ENCODE measurements at places on chromosomes 7 and 10. TPM values are rescaled to one million over a fixed set of nuclear protein-coding genes. Genes with fewer than 3 reads are reported as not detected.

Gene GOLGA7B
- total RNA-seq: 0.07 TPM

GRCh38 chr7:87581723-87582122, 19.0 kb downstream of the ABCB1 start:
- H3K27me3 ChIP-seq: no peaks in the 10 kb centered on the region
- H3K4me1 ChIP-seq: peaks cover 6% of the 10 kb centered on the region
- H3K36me3 ChIP-seq: no peaks in the 10 kb centered on the region
- H3K27ac ChIP-seq: no peak overlapping the region

Gene FKBP6
- total RNA-seq: 0.09 TPM

DNA sequence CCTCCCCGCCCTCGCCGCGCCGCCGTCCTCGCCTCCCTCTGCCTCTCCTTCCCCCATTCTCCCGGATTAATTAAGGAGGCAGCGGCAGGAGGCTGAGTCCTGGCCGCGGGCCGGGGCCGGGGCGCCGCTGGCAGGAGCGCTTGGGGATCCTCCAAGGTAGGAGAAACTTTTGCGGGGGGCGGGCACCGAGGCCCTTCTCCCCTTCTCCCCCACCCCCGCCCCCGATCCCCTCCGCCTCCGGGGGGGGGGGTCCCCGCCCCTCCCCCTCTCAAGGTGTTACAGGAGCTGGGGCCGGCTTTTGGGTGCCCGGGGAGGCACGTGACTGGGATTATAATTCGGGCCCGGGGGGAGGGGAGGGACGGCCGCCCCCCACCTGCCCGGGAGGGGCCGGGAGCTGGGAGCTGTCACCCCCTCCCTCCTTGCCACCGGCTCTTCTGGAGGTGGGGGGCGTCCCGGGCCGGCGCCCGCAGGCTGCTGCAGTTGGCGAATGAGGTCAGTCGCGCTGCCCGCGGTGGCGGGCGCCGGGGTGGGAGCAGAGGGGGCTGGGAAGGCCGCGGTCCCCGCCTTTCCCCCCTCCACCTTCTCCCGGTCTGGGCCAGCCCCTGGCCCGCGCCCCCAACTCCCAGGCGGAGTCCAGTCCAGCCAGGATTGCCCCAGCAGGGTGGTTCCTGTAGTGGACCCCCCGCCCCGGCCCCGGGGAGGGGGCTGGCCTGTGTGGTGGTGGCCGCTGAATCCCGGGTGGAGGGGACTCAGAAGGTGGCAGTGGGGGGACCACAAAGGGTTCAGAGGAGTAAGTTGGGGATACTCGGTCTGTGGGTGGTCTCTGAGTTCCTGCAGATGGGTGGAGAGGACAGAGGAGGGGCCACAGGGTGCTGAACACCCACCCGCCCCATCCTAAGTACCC, 567 bp downstream of the GTF2IRD1 start:
- peaks cover 13% of the 10 kb centered on the region for H3K4me1 ChIP-seq
- no peak overlapping the region for H3K27ac ChIP-seq
- H3K36me3 ChIP-seq: no peaks in the 10 kb centered on the region
- H3K4me3 ChIP-seq: peak overlapping the region; percentile 60
- peak; percentile 39 for DNase-seq
- H3K27me3 ChIP-seq: no peaks in the 10 kb centered on the region

- H3K27me3 ChIP-seq: no peaks in the 10 kb centered on the region
- no peak for DNase-seq
- H3K36me3 ChIP-seq: peaks cover 48% of the 10 kb centered on the region
- no peak overlapping the region for H3K4me3 ChIP-seq
- H3K27ac ChIP-seq: peak overlapping the region; percentile 92
These were observed 14.7 kb downstream of the HNRNPA2B1 start for GRCh38 chr7:26185844-26186180.

- peaks cover 6% of the 10 kb centered on the region for H3K36me3 ChIP-seq
- H3K4me3 ChIP-seq: peak overlapping the region; percentile 99
- no peak for DNase-seq
- peak overlapping the region; percentile 90 for H3K27ac ChIP-seq
- H3K4me1 ChIP-seq: peaks cover 21% of the 10 kb centered on the region
- H3K27me3 ChIP-seq: no peaks in the 10 kb centered on the region
These were observed 826 bp downstream of the CHPF2 start for GRCh38 chr7:151232917-151233701.

GRCh38 chr10:84089162-84089561, 50.1 kb upstream of the GHITM start:
- no peak for DNase-seq
- H3K4me1 ChIP-seq: peaks cover 6% of the 10 kb centered on the region
- H3K27ac ChIP-seq: no peak overlapping the region
- no peak overlapping the region for H3K4me3 ChIP-seq
- peaks cover 5% of the 10 kb centered on the region for H3K27me3 ChIP-seq

Gene SLC16A9
- total RNA-seq: 4.0 TPM

GRCh38 chr7:20306180-20306946, 24.3 kb upstream of the ITGB8 start:
- H3K4me3 ChIP-seq: no peak overlapping the region
- no peak for DNase-seq
- peaks cover 35% of the 10 kb centered on the region for H3K4me1 ChIP-seq
- H3K27ac ChIP-seq: peak overlapping the region; percentile 66
- peaks cover 10% of the 10 kb centered on the region for H3K27me3 ChIP-seq

Gene CADPS2
- total RNA-seq: 11.5 TPM

- DNase-seq: no peak
- peaks cover 3% of the 10 kb centered on the region for H3K36me3 ChIP-seq
- H3K27me3 ChIP-seq: no peaks in the 10 kb centered on the region
- no peak overlapping the region for H3K4me3 ChIP-seq
- peaks cover 5% of the 10 kb centered on the region for H3K4me1 ChIP-seq
These were observed 20.5 kb upstream of the GSDME start for GRCh38 chr7:24777806-24778205.

Gene PPP1R9A
- total RNA-seq: 18.0 TPM

DNA sequence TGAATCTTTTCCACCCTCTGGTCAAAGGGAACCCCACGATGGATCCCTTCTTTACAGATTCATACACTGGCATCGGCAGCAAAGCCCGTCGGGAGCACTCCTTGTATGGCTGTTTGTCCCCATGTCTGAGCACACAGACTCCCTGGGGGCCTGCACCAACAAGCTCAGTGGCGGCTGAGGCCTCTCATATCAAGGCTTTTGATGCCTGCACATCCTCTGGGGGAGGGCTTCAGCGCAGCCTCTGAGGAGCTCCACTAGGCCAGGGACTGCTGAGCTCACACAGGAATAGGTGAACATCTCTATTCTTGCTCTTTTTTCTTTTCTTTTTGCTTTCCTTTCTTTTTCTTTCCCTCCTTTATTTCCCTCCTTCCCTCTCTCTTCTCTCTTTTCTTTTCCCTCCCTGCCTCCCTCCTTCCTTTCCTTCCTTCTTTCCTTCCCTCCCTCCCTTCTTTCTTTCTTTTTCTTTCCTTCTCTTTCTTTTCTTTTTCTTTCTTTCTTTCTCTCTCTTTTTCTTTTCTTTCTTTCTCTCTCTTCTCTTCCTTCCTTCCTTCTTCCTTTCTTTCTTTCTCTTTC, 174.6 kb downstream of the CCDC3 start:
- H3K4me3 ChIP-seq: no peak overlapping the region
- H3K4me1 ChIP-seq: no peaks in the 10 kb centered on the region
- no peaks in the 10 kb centered on the region for H3K36me3 ChIP-seq
- no peaks in the 10 kb centered on the region for H3K27me3 ChIP-seq
- no peak overlapping the region for H3K27ac ChIP-seq

Gene AKR1E2
- total RNA-seq: 5.4 TPM

Gene SCIN
- 1.2 TPM for total RNA-seq

- DNase-seq: no peak
- no peaks in the 10 kb centered on the region for H3K27me3 ChIP-seq
- no peaks in the 10 kb centered on the region for H3K36me3 ChIP-seq
- peaks cover 35% of the 10 kb centered on the region for H3K4me1 ChIP-seq
- H3K27ac ChIP-seq: peak overlapping the region; percentile 80
These were observed 2.4 kb downstream of the CHST12 start for GRCh38 chr7:2405601-2406345.

- DNase-seq: no peak
- no peak overlapping the region for H3K4me3 ChIP-seq
- H3K36me3 ChIP-seq: peaks cover 4% of the 10 kb centered on the region
These were observed 45.2 kb downstream of the SRRM3 start for GRCh38 chr7:76246804-76247389.

- no peak overlapping the region for H3K27ac ChIP-seq
- no peak overlapping the region for H3K4me3 ChIP-seq
- no peaks in the 10 kb centered on the region for H3K27me3 ChIP-seq
- H3K36me3 ChIP-seq: no peaks in the 10 kb centered on the region
These were observed 44.6 kb downstream of the PHTF2 start for GRCh38 chr7:77843194-77843593.

GRCh38 chr10:101766306-101766705, 9.6 kb downstream of the FGF8 start:
- H3K36me3 ChIP-seq: no peaks in the 10 kb centered on the region
- H3K4me3 ChIP-seq: no peak overlapping the region
- H3K4me1 ChIP-seq: peaks cover 2% of the 10 kb centered on the region
- H3K27me3 ChIP-seq: no peaks in the 10 kb centered on the region
- H3K27ac ChIP-seq: no peak overlapping the region
- DNase-seq: no peak

DNA sequence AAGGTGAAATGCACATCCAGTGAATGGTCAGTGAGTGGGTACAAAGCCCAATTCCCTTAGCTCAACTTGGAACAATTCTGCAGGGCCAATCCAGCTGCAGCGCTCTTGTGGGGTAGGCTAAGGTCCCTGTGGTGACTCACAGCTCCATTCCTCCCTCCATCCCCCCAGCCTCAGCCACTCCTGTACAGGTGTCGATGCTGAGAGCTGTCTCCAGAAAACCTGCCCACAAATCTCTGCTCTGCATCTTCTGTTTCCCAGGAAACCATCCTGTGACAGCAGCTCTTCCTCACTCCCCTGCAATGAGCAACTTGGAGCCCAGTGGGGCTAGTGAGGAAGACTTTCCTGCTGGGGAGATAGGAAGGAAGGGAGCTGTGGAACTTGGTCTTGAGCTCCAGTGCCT, 244.7 kb upstream of the GPR26 start:
- no peaks in the 10 kb centered on the region for H3K27me3 ChIP-seq
- peaks cover 10% of the 10 kb centered on the region for H3K4me1 ChIP-seq
- H3K27ac ChIP-seq: no peak overlapping the region
- DNase-seq: no peak
- no peaks in the 10 kb centered on the region for H3K36me3 ChIP-seq

GRCh38 chr7:100444311-100445278, 8.3 kb upstream of the PPP1R35 start:
- peak overlapping the region; percentile 63 for H3K27ac ChIP-seq
- no peak overlapping the region for H3K4me3 ChIP-seq
- no peaks in the 10 kb centered on the region for H3K36me3 ChIP-seq
- DNase-seq: no peak
- peaks cover 5% of the 10 kb centered on the region for H3K4me1 ChIP-seq

Gene TLX1
- total RNA-seq: 2.3 TPM

Gene WEE2
- 0.04 TPM for total RNA-seq

Gene LIPF
- total RNA-seq: not detected

- no peaks in the 10 kb centered on the region for H3K27me3 ChIP-seq
- H3K27ac ChIP-seq: no peak overlapping the region
These were observed 82.6 kb upstream of the PCGF5 start for GRCh38 chr10:91137822-91138221.

DNA sequence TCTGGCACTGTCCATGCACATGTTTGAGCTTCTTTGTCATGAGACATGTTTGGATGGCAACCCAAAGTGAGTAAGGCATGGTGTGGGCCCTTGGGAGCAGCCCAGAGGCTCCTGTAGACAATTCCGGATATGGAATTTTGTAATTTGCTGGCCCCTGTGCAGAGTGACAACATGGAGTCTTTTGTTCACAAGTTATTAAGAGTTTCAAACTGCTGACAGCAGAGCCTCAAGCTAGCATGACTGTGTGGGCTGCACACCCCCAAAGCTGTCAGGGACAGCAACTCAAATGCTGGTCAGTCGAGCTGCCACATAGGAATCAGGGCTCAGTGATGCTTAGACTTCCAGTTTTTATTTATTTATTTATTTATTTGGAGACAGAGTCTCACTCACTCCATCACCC, 7.0 kb upstream of the MYL7 start:
- no peak for DNase-seq
- peaks cover 40% of the 10 kb centered on the region for H3K27me3 ChIP-seq
- no peak overlapping the region for H3K4me3 ChIP-seq
- no peaks in the 10 kb centered on the region for H3K36me3 ChIP-seq
- H3K4me1 ChIP-seq: peaks cover 21% of the 10 kb centered on the region

Gene RABGEF1
- total RNA-seq: 17.6 TPM

Gene ZNF117
- total RNA-seq: 9.2 TPM

GRCh38 chr10:72235544-72236279, 19.6 kb upstream of the ASCC1 start:
- H3K27ac ChIP-seq: peak overlapping the region; percentile 25
- no peaks in the 10 kb centered on the region for H3K27me3 ChIP-seq
- peaks cover 25% of the 10 kb centered on the region for H3K36me3 ChIP-seq
- no peak overlapping the region for H3K4me3 ChIP-seq

- H3K27ac ChIP-seq: no peak overlapping the region
- H3K4me1 ChIP-seq: peaks cover 21% of the 10 kb centered on the region
- no peak overlapping the region for H3K4me3 ChIP-seq
- H3K36me3 ChIP-seq: no peaks in the 10 kb centered on the region
- H3K27me3 ChIP-seq: no peaks in the 10 kb centered on the region
These were observed 2.8 kb downstream of the CALML3 start for GRCh38 chr10:5527332-5528200.

DNA sequence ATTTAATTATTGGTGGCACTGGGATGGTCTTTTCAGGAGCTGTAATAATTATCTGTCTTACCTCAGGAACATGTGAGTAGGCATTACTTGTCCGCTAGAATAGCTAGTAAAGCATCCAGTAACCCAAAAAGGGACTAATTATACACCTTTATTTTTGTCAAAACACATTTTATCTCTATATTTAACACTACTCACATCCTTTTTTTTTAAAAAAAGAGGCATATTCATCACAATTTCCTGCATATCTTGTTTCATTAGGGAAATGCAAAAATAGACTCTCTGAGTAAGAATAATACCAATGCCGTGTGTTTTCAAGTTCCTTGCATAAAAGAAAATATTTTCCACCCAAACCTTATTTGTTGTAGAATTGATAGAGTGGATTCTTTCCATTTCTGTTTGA, 99.5 kb downstream of the VTI1A start:
- H3K4me1 ChIP-seq: no peaks in the 10 kb centered on the region
- DNase-seq: no peak
- no peaks in the 10 kb centered on the region for H3K27me3 ChIP-seq
- no peak overlapping the region for H3K4me3 ChIP-seq

Gene C7orf33
- not detected for total RNA-seq
